ENCODE measurements at places on chromosomes 4 and X.

DNA sequence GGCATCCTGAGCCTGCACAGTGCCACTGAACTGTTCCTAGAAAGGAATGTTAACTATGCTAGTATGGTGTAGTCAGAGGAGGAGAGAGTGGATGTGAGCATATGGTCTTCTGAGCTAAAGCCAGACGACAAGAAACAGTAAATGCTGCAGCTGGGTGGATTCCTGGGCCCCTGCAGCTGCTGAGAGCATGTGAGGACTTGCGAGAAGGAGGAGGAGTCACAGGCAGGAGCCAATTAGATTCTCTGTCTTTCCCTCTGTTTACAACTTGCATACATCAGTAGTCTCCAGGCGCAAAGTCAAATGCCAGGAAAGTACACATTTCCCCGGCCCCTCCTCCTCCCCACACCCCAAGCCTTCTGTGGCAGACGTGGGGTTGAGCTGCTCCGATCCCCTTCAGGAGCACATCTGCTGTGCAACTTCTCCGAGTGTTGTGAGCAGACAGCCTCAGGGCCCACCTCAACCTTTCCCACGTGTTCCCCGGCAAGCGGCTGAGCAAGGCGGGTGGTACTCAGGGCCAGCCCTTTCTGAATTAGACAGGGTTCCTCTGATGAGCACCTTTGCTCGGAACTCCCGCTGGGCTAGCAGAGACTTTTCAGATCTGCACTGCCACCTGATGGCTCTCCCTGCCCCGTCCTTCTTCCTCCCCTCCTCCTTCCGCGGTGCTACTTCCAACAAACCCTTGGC, 108.7 kb upstream of the ATP6AP2 start:
- DNase-seq, result no peak

- DNase-seq, result no peak
These were observed 721 bp upstream of the TMEM150C start for GRCh38 chr4:82562564-82562854.

- no peak for DNase-seq
These were observed 60.8 kb downstream of the TMEM154 start for GRCh38 chr4:152618971-152619370.

DNA sequence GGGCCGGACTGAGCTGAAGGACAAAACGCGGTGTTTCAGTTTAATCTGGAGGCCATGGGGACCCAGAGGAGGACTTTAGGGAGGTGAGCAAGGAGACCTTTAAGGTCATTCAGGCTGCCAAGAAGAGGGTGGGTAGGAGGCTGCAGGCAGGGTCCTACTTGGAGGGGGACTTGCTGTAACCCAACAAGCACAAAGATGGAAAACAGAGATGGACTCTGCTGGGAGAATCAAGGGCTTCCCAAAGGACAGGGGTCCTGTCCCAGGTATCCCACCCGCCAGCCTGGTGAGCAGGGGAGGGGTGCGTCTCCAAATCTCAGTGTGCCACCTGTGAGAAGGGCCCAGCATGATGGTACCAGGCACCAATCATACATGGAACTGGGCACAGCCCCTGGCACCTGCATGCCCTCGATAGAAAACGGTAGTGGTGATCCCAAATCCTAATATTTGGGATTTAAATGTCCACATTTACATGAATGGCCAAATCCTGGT, 3.9 kb upstream of the HAUS3 start:
- DNase-seq, result no peak

- DNase-seq, result no peak
These were observed 149.2 kb upstream of the ANKRD50 start for GRCh38 chr4:124861761-124862160.

DNA sequence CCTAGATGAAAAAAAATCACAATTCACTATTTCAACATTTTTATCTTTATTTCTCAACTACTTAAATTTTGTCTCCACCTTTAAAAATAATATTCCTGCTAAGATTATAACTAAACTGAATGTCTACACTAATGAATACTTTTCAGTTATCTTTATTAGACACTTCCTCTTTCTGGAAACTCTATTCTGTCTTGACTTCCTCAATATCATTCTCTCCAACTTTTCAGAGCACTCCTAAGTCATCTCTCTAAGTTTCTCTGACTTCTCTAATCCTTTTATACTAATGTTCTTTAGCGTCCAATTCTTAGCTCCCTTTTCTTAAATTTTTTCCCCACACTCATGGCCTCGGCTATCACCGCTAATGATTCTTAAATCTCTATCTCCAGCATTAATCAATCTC, 374.2 kb downstream of the FBXO8 start:
- DNase-seq, result no peak

DNA sequence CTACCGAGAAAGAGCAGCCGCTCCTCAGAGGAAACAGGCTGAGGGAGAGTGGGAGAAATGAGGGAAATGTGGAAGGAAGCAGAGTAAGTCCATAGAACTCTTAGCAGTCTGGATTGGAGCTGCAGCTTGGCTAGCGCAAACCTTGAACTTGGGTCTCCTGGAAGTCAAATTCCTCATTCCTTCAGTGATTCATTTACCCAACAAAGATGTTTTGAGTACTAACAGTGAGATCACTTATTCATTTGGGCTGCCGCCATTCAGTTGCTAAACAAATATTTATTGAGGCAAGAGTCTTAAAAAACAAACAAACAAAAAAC, 51.5 kb downstream of the SEL1L3 start:
- no peak for DNase-seq

DNA sequence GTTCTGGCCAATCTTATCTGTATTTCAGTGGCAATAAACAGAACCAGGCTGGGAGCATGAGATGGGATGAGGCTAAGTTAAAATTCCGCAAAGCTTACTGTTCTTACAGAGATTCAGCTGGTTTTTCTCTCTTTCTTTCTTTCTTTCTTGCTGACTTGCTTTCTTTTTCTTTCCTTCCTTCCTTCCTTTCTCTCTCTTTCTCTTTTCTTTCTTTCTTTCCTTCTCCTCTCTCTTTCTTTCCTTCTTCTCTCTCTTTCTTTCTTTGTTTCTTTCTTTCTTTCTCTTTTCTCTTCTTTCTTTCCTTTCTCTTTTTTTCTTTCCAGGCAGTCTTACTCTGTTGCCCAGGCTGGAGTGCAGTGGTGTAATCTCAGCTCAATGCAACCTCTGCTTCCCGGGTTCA, 24.4 kb downstream of the SPACA5B start:
- no peak for DNase-seq

- no peak for DNase-seq
These were observed 580 bp upstream of the PLS3 start for GRCh38 chrX:115560211-115560977.

DNA sequence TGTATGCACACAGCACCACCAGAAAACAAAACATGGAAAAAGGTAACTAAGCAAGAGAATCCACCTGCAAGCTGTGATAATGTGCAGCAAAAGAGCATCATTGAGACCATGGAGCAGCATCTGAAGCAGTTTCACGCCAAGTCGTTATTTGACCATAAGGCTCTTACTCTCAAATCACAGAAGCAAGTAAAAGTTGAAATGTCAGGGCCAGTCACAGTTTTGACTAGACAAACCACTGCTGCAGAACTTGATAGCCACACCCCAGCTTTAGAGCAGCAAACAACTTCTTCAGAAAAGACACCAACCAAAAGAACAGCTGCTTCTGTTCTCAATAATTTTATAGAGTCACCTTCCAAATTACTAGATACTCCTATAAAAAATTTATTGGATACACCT, 90.2 kb downstream of the TET2 start:
- no peak for DNase-seq

DNA sequence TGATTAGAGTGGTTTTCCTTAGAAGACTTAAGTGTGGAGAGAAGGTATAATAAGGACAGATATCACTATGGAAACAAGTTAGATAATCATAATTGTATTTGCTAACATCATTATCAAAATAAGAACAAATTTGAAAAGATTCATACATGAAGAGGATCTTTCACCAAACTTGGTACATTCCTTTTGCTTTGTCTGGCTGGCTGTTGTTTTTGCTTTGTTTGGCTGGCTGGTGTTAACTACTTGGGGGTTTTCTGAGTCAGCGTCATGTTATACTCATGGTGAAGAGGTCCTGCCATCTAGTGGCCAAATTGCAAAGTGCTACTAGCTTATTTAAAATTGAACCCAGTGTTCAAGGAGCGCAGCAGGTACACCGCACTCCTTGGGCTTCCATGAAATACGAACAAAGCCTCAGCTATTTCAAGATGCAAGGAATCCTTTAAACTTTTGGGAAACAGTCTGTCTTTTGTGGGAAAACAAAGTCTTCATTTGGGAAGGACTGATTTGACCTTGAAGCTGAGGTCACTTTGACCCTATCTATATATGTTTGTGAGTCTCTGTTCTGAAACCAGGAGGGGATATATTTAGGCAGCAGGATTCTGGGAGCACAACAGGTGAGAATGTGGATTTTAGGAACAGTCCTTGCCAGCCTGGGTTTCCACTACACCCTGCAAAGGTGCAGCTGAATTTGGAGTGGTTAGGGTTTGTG, 129.7 kb downstream of the PLS3 start:
- DNase-seq, result no peak

DNA sequence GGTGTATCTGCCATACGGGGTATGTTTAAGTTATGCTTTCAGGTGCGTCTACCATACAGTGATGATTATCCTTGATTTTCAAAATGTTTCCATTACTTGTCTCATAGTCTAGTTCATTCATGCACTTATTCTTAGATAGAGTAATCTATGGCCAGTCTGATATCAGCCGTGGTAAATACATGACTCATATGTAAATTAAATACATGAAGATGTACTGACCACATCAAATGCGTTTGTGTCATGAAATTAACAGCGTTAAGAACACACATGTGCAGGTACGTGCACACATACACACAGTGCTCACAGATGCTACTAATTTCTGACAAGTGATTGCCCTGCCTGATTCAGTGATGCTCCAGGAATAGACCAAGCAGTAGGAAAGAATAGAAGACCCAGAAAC, 75.2 kb upstream of the EXOC1L start:
- DNase-seq, result no peak

- no peak for DNase-seq
These were observed 210.2 kb upstream of the GYPA start for GRCh38 chr4:144350706-144351105.

- DNase-seq, result no peak
These were observed 1800.8 kb upstream of the PCDH10 start for GRCh38 chr4:131348263-131348662.

DNA sequence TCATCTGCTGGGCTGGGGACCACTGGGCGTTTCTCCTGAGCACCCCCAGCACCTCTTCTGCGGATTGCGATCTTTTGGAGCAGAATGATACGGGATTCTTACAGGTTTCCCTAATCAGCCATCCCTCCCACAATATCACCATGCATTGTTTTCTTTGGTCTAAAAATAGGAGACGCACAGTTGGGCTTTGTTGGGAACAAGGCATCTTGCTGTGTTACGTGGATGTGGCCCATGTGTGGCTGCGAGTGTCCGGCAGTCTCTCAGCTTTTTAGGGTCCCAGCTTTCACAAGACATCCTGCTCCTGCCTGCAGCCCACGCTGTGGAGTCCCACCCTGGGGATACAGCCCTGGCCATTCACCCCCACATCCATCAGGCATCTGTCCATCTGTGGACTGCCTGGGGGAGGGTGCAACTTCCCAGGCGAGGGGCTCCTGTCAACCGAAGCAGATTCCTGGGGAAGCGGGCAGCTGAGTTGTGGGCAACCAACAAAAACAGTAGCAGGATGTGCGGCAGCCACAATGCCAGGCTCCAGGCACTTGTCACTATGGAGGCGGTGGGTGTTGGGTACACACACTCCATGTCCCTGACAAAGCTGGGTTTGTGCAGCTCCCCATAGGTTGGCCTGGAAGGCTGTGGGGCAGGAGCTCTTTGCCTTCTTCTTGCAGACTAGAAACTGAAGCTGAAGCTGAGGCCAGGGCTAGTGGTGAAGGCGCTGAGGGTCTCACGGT, 185.5 kb upstream of the PSAPL1 start:
- DNase-seq, result no peak

DNA sequence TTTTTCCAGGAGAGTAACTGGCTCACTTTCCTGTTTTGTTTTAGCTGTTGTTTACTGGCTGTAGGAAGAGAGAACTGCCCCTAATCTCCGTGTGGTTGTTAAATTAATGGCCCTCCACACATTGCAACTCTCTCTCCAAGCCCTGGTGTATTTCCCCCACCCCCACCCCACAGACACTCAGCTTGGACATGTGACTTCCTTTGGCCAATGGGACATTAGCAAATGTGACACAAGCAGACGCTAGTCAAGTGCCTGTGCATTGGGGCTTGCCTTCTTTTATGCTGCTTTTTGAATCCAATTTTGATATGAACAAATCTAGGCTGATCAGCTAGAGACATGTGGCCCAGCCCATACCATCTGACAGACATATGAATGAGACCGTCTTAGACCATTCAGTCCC, 59.6 kb upstream of the TAB3 start:
- no peak for DNase-seq

GRCh38 chr4:153296040-153296823, 48.3 kb upstream of the MND1 start:
- no peak for DNase-seq

GRCh38 chr4:45732161-45732560, 391.7 kb downstream of the GABRG1 start:
- no peak for DNase-seq

- no peak for DNase-seq
These were observed 212.0 kb downstream of the COMMD8 start for GRCh38 chr4:47251348-47252135.

DNA sequence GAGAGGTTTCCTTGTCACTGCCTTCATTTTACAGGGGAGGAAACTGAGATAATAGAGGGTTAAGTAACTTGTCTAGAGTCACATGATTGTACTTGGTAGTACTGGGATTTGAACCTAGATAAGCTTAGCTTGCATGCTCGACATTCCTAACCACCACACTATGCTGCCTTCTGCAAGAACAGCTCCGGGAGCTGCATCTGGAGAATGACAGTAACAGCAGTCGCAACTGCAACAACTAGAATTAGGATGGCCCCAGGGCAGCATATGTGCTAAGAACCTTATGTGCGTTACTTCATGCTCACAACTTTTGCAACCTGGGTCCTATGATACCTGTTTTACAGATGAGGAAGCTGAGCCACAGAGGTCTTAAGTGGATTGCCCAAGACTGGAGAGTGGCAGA, 89.5 kb upstream of the LCORL start:
- DNase-seq, result no peak

- DNase-seq, result no peak
These were observed 45.9 kb downstream of the HMGB2 start for GRCh38 chr4:173288296-173288695.

DNA sequence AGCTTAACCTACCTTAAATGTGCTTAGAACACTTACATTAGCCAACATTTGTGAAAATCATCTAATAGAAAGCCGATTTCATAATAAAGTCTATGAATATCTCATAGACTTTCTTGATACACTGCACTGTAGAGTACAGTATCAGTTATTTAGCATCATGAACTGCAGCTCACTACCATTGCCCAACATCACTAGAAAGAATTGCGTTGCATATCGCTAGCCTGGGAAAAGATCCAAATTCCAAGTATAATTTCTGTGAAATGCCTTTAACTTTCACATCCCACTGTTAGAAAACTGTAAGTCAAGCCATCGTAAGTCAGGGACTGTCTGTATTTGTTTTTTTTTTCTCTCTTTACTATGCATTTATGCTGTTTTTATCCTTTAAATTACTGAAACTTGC, 918.6 kb upstream of the PABPC4L start:
- DNase-seq, result no peak

- no peak for DNase-seq
These were observed 218.6 kb downstream of the GRID2 start for GRCh38 chr4:92522356-92522755.

GRCh38 chrX:96682516-96682915, 2.1 kb upstream of the DIAPH2 start:
- DNase-seq, result no peak

Measured in activated CD8-positive, alpha-beta memory T cell treated with anti-CD3 and anti-CD28 coated beads for 48 hours (primary cell).